Activated CD4-positive, CD25-positive, alpha-beta regulatory T cell treated with anti-CD3 and anti-CD28 coated beads, Interleukin-2, amount 50 U/mL, for 16 hours (primary cell): ENCODE measurements at places on chromosomes 1 and 21.
A peak's percentile ranks its signal among the peaks of the same experiment; 100 is the strongest.

DNA sequence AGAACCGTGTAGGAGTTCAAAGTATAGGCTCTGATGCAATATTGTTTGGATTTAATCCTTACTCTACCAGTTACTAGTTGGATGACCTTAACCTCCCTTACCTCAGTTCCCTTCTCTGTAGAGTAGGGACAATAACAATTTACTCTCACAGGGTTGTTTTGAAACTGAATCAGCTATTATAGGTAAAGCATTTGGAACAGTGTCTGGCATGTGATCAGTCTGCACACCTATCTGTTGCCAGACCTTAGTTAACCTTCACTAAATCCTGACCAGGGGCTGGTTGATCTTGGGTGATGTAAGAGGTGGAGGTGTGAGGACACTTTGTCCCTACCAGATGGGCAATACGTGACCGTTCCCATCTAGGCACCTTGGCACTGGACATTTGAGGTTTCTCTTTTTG, 106.9 kb downstream of the DDX20 start:
- DNase-seq: no peak

GRCh38 chr1:195105773-195106172, 1502.5 kb downstream of the KCNT2 start:
- no peak for DNase-seq

DNA sequence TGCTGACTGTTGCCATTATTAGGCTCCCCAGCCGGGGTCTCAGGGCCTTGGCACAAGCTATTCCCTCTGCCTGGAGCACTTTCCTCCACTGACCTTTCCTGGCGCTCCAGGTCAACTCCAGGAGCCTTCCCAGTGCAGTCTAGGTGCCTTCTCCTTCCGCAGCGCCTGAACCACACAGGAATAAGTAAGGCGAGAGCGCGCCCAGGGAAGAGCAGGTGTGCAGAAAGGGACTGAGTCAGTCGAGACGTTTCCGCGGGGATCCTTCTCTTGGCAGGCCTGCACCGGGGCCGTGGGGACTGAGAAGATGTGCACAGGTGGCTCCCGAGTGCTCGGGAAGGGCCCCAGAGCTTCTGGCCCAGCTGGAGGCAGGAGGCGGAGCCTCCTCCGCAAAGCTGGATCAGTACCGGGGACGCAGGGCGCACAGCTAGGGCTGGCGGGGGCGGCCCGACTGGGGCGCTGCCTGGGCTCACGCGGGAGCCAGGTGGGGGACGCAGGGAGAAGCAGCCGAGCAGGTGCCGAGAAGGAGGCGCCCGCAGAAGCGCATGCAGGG, 765 bp upstream of the BMP8A start:
- DNase-seq: no peak

GRCh38 chr1:20223106-20223505, 36.8 kb upstream of the PLA2G2C start:
- DNase-seq: no peak

DNA sequence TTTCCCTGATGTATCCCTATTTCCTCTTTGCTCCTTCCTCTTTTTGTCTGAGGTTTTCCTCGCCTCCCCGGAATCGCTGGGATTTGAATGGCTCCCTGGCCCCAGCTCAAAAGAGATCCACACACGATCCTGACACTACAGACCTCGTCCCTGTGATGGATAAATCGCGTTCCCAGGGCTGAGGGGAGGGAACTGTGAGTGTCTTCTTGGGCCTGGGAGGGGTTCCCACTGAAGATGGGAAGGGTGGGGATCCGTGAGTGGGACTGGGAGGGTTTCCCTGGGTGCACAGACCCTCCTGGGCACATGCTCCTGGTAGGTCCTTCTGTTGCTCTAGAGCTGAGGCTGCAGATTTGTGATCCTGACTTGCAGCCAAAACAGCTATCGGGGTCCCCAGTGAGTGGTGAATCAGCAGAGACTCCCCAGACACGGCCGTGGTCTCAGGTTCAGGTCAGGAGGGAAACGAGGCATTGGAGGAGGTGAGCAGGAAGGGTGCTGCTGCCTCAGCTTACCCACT, 591.0 kb downstream of the PTPRU start:
- DNase-seq: no peak

GRCh38 chr1:228830954-228831481, 95.7 kb downstream of the RHOU start:
- DNase-seq: no peak

GRCh38 chr21:34302521-34302920, 61.3 kb upstream of the KCNE2 start:
- DNase-seq: no peak

DNA sequence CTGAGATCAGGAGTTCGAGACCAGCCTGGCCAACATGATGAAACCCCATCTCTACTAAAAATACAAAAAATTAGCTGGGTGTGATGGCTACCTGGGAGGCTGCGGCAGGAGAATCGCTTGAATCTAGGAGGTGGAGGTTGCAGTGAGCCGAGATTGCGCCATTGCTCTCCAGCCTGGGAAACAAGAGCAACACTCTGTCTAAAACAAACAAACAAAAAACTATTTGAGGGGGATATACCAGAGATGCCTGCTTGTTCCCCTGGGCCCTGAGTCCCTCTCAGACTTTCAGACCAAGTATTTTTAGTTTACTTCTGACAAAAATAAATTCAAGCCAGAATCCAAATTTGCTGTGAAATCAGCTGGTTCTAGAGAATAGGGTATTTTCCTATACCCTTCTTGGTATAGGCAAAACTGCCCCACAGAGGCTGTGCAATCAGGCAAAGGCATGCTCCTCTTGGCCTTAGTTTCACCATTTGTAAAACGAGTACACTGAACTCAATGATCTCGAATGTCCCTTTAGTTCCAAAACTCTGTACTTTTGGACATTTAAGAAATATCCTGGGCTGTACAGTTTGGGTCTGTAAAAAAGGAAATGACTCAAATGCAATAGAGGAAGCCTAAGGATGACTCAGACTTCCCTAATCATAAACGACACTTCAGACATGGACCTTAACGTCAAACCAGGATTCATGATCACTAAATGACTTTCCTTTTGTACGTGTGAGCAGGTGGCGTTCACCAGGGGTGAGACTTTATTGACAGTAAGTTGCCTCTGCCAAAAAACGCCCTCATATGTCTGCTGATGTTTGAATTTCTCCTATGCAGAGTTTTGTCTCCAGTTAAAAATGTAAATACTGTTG, 16.1 kb downstream of the ENSA start:
- DNase-seq: no peak

DNA sequence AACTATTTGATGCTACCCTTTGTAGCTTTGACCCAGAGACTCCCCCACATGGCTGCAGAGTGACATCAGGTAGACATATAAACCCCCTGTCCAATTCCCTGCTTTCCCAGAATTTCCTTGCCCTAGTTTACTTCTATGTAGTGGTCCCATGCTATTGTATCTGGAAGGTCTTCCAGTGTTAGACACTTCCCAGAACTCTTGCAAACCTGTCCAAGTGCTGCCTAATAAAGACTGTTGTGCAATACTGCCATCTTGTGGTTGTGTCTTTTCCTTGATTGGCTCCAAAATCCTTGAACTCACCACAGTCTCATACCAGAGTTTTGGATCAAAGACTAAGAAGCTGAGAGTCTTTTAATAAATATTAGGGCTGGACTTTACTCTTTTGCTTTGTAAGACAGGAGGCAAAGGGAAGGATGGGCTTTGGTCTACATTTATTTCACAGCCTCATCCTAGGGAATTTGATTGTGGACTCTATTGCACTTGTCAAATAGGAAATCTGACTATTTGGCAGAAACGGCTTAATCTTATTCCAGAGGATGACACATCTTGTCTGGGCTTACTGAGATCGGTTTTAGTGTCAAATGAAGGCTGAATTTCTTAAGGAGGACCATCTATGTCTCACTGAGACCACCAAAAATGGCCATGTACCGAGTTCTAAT, 169.9 kb downstream of the LRRC7 start:
- DNase-seq: no peak

GRCh38 chr1:94395748-94396309, 22.4 kb upstream of the ABCD3 start:
- DNase-seq: no peak

DNA sequence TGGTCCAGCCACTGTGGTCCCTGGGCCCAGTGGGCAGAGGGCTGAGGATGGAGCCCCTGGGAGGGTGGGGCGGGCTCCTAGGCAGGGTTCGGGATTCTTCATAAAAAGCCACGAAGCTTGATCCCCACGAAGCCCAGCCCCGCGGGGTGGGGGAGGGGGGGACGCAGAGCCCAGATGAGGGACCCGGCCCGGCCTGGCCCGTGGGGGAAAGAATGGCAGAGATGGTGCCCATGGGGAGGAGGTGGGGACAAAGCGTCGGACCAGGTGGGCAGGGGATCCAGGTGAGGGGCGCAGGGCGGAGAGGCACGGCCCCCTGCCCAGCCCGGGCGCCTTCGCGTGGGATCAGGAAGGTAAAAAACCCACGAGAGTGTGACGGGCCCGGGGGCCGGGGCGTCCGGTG, 6.0 kb upstream of the SMIM12 start:
- DNase-seq: no peak

GRCh38 chr1:169879034-169879840, 14.5 kb downstream of the SCYL3 start:
- no peak for DNase-seq

- no peak for DNase-seq
Measured at GRCh38 chr1:6961905-6962477, 176.7 kb downstream of the CAMTA1 start.

- DNase-seq: no peak
Measured at GRCh38 chr1:156276966-156277381, 5.7 kb downstream of the SMG5 start.

GRCh38 chr1:54487571-54488050, 60.4 kb upstream of the ACOT11 start:
- no peak for DNase-seq

GRCh38 chr1:225771661-225772322, 5.8 kb upstream of the SRP9 start:
- no peak for DNase-seq

GRCh38 chr1:23424293-23425192, at the start of gene TCEA3:
Gene TCEA3 (minus strand): TSS chr1:23424748. CDS start chr1:23424633, 115 bp downstream.
- DNase-seq: no peak

- no peak for DNase-seq
Measured at GRCh38 chr1:205279986-205280385, 41.6 kb downstream of the NUAK2 start.

DNA sequence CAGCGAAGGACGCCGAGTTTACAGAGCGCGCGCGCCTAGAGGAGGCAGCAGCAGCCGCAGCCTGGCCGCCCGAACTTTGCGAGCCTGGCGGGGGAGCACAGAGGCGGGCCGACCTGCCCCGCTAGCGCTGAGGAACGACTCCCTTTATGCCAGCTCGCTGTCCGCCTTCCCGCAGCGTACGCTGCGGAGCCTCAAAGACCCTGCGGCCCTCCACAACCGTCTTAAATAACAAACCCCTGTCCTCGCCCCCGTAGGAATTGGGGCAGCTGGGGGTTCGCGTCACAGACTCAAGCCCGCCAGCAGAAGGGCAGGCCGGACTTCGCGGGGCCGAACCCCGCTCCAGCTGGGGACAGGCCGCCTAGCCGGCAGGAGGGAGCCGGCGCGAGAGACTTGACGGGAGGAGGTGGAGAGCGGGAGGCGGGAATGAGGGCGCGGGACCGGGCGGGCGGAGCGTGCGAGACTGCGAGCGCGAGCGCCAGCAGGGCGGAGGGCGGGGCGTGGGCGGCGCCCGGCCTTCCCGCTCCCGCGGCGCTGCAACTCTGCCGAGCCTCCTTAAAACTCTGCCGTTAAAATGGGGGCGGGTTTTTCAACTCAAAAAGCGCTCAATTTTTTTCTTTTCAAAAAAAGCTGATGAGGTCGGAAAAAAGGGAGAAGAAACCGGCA, 1.8 kb upstream of the CDKN2C start:
- DNase-seq: peak; percentile 63

DNA sequence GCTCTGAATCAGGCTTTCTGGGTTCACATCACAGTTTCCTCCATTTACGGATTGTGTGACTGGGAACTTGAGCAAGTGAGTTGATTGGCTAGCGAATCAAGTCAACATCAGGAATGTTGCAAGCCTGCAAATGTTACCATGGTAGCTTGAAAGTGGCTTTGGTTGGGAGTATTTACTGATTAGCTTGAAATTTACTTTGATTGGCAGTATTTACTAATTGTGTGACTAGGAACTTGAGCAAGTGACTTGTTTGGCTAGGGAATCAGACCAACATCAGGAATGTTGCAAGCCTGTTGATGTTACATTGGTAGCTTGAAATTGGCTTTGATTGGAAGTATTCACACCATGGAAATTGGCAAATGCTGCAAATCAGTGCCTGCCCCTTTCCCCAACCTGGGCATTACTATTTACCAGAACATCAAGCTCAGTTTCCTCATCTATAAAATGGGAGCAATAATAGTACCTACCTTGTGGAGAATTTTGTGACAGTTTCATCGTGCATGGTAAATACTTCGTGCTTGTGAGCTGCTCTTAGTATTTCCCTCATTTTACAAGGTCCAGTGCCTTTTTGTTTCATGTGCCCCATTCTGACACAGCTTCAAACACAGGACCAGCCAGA, 23.1 kb upstream of the B3GALNT2 start:
- no peak for DNase-seq
